Activated CD4-positive, alpha-beta T cell treated with anti-CD3 and anti-CD28 coated beads for 36 hours (primary cell): ENCODE measurements at places on chromosomes 11 and 22.

GRCh38 chr11:107505647-107506225 is 48.1 kb upstream of the CWF19L2 start:
- DNase-seq: no peak

DNA sequence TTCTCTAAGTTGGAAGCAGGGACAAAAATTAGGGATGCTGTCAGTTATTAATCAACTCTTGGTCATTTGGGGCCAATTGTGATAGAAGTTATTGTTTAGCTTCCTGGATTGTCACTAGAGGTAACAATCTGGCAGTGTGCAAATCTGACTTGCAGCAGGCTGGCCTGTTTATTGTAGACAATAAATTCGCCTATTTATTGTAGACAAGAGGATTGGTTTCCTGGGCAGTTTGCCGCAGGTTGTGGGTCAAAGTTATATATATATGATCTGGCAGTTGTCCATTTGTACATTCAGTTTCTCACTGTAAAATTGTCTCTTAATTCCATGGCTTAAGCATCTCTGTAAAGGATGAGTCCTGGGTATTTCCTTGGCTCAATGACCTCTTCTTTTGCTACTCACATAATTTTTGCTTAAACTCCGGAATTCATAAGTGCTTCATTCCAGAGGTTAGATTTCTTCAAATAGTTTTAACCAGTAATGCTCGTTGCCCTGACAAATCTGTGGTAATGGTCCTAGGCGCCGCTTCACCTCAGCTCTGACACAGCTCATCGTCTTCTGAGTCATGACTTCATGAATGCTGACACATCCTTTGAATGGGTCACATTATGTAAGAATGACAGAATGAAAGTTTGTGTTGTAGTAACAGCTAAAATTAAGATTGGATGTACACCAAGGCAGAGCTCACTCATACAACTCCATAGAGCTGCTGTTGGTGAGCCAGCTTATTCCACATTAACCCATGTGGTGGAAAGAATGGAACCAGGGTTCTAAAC is 7.8 kb upstream of the MMP3 start:
- DNase-seq: no peak

GRCh38 chr11:36340897-36341296 is 44.8 kb downstream of the PRR5L start:
- no peak for DNase-seq

- no peak for DNase-seq
Measured at GRCh38 chr11:17473071-17473744, 3.4 kb downstream of the ABCC8 start.

GRCh38 chr11:111206472-111206871 is 39.1 kb upstream of the POU2AF2 start:
- no peak for DNase-seq

GRCh38 chr22:32339190-32340012 is 18.3 kb upstream of the RFPL3 start:
- DNase-seq: no peak

GRCh38 chr22:47596176-47596690 is 833.8 kb downstream of the TBC1D22A start:
- DNase-seq: no peak

GRCh38 chr22:43867839-43868635 is 5.7 kb upstream of the SULT4A1 start:
- DNase-seq: peak; percentile 63

DNA sequence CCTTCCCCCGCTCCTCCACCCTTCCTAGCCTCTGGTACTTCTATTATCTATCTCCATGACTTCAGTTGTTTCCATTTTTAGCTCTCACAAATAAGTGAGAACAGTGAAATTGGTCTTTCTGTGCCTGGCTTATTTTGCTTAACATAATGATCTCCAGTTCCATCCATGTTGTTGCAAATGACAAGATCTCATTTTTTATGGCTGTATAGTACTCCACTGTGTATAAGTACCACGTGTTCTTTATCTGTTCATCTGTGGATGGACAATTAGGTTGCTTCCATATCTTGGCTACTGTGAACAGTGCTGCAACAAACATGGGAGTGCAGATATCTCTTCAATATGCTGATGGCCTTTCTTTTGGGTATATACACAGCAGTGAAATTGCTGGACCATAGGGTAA is 6.9 kb upstream of the ABCC8 start:
- DNase-seq: no peak

GRCh38 chr11:22674470-22675439 is 8.3 kb downstream of the GAS2 start:
- DNase-seq: no peak

GRCh38 chr11:6200975-6201374 is 2.0 kb downstream of the OR52W1 start:
- no peak for DNase-seq

GRCh38 chr11:72123117-72123653 is 10.7 kb upstream of the ANAPC15 start:
- no peak for DNase-seq

DNA sequence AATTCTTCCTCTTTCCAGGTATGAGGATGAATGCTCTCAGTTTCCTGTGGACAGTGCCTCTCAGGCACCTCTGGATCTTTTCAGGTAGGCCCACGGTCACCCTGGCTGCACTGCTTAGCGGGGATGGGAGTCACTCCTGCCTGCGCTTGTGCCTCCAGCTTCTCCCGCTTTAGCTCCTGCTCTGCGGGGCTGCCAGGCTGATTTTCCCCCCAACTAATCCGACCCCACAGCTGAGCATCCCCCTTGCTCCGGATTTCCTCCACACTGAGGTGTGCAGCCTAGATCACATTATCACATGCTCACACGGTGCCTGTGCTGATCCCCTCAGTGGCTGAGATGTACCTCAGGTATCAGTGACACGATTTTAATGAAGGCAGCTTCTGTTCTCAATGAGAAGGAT is 879.1 kb downstream of the OPCML start:
- DNase-seq: no peak

DNA sequence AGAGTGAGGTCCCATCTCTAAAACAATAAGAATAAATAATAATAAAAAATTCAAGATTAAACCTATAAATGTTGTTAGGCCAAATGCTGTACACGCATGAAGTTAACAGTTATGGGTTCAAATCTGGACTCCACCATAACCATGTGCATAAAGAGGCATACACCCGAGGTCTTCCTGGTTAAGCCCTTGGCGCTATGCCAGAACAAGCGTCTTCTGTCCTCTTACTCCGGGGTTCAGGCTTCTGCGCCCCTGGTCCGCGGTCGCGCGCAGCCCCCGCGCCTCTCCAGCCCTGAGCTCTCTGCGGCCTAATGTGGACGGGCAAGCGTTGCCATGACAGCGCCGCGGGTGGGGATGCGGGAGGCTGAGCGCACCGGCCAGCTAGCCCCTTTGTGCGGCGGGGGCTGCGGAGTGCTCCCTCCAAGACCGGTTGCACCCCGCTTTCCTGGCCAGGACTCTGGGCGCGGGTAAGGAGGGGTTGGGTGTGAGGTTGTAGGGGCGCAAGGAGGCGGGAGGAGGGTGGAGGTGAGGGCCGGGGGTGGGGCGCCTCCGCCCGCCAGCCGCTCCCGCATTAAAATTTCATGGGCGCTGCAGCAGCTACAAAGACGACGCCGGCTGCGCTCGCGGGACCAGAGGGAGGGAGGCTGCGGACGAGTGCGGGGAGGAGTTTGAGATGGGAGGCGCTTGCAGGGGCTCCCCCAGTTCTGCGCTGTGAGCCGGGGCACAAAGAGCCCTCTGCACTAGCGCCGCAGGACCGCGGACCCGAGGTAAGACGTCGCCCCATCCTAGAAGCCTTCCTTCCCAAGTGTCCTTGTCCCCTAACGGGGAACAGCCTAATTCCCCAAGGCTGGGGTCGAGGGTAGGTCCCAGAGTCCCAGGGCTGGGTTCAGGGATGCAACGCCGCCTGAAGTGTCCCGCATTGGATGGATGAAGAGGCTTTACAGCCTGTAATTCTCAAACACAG is at the start of gene MIAT:
Gene MIAT, plus strand, starts transcription at position 698 of the 961 bp plus-strand sequence.
- peak; percentile 87 for DNase-seq

DNA sequence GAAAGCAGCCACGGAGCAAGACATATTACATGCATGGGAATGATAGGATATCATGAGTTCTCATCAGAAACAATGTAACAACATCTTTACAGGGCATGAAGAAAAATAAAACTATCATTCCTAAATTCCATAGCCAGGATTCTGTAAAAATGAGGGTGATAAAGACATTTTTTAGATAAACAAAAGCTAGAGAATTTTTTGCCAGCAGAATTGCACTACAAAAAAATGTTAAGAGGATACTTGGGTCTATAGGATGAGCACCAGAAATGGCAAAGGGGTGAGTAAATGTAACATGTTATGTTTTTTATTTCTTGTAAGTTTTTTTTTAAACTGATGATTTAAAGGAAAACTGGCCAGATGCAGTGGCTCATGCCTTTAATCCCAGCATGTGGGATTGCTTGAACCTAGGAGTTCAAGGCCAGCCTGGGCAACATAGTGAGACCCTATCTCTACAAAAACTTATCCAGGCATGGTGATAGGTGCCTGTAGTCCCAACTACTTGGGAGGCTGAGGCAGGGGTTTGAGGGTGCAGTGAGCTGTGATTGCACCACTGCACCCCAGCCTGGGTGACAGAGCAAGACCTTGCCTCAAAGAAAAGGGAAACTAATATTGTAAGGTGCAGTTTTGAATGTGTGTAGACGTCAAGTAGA is 33.2 kb downstream of the TBX1 start:
- DNase-seq: no peak

DNA sequence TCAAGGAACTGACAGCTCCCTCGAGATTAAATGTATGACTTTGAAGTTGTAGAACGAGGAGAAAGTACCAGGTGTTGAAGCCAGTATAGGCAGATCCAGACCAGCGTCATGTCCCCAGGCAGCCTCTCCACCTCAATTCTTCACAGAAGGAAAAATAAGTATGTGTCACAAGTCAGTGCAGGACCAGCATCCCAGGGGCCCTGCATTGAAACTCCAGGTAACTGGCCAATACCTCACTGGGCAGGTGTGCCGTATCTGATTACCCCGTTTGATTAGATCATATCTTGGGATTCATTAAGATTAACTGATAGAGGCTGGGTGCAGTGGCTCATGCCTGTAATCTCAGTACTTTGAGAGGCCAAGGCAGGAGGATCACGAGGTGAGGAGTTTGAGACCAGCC is 466.7 kb upstream of the B3GAT1 start:
- no peak for DNase-seq

DNA sequence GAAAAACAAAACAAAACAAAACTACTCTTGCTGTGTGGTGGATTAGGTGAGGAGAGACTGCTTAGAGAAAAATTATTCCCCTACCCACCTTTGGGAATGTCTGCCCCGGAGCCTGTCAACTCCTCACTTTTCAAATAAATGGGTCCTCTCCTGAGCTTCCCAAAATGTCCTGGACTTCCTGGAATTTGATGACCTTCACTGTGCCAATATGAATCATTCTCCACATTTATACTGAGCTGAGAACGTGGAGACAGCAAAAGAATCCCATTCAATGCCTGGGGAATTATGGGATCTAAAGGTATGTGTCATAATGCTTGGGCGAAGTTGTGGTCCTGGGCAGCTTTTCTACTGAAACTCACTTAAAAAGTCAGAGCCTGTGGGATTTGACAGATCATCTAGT is 136.8 kb downstream of the KIF18A start:
- DNase-seq: no peak

- no peak for DNase-seq
Measured at GRCh38 chr11:18427240-18427639, 15.1 kb downstream of the LDHC start.

GRCh38 chr22:50731811-50732624 is 6.0 kb upstream of the ACR start:
- DNase-seq: peak; percentile 77

GRCh38 chr11:108718466-108718865 is 53.6 kb downstream of the DDX10 start:
- no peak for DNase-seq

- DNase-seq: peak; percentile 65
Measured at GRCh38 chr11:8913961-8914660, 3.1 kb downstream of the AKIP1 start.

- no peak for DNase-seq
Measured at GRCh38 chr11:39917256-39917655, 1542.2 kb downstream of the LRRC4C start.

- DNase-seq: peak; percentile 29
Measured at GRCh38 chr11:65786786-65787636, at the start of gene OVOL1. Gene OVOL1, plus strand, starts transcription at chr11:65787063. Its CDS starts 311 bp downstream, at chr11:65787374.

- no peak for DNase-seq
Measured at GRCh38 chr11:81331088-81331487, 1402.6 kb downstream of the FAM181B start.

DNA sequence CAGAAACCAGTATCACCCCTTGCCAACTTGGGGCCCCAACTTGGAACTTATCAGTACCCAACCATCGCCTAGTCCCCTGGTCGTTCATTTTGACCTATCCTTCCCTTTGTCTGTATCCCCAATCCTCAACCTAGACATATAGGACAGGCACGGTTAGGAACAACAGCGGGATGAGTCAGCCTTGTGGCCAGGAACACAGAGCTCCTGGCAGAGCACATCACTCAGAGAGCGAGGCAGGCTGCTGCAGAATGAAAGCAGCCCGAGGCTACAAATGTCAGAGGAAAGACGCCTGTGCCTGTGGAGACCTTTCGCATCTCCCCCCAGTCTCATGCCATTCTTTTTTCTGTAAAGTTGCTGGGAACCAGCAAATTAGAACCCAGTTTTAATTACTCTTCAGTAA is 14.6 kb downstream of the DKK3 start:
- no peak for DNase-seq

DNA sequence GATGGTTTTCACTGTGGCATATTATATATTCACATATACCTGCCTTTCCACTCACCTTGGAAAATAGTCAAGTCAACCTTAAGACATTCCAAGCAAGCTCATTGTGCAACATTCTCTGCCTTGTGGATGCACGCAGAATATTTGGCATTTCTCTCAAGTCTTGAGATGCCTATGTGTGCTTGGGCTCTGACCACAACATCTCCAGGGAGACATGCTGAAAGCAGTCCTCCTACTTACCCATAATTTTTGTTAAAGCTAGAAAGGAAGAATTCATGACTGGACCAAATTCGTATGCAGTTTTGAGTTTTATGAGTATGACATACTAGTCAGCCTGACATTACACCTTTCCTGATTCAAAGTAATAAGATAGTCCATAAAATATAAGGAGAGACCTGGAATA is 684.0 kb downstream of the OPCML start:
- DNase-seq: no peak

- DNase-seq: no peak
Measured at GRCh38 chr11:102763440-102763839, 17.0 kb downstream of the MMP10 start.

DNA sequence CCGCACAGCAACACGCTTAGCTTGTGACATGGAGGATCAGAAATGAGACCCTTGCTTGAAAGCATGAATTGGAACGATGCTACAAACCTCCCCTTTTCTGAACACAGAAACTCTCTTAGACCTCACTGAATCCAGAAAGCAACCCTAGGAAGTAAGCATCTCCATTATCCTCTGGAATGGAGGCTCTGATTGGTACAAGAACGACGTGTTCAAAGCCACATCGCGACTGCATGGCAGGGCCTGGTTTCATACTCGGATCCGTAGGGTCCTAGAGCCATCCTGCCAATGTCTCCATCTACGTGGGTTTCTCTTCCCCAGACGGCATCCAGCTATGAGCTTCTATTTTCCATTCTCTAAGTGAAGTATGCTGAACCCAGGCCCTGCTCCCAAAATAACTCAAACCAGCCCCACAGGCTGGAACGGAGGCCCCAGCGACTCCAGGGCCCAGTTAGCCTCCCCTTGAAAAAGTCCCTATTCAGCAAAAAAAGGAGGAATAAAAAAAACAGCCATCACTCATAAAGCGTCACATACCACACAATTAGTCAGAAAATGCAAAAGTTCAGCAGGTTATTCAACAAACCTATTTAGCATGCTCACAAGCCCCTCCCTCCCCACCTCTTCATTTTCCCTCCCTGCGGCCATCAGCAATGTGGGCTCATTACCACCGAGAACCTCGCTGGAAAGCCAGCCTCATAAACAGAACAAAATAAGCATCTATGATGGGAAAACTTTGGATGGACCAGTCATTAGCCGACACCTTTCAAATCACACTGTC is 7.1 kb upstream of the MN1 start:
- no peak for DNase-seq
